ENCODE measurements at places on chromosomes 6 and 20.

- no peak for DNase-seq
These were observed 11.9 kb downstream of the BHLHE23 start for GRCh38 chr20:62994869-62995281.

- DNase-seq, result no peak
These were observed 301.3 kb downstream of the TFAP2B start for GRCh38 chr6:51120016-51120415.

DNA sequence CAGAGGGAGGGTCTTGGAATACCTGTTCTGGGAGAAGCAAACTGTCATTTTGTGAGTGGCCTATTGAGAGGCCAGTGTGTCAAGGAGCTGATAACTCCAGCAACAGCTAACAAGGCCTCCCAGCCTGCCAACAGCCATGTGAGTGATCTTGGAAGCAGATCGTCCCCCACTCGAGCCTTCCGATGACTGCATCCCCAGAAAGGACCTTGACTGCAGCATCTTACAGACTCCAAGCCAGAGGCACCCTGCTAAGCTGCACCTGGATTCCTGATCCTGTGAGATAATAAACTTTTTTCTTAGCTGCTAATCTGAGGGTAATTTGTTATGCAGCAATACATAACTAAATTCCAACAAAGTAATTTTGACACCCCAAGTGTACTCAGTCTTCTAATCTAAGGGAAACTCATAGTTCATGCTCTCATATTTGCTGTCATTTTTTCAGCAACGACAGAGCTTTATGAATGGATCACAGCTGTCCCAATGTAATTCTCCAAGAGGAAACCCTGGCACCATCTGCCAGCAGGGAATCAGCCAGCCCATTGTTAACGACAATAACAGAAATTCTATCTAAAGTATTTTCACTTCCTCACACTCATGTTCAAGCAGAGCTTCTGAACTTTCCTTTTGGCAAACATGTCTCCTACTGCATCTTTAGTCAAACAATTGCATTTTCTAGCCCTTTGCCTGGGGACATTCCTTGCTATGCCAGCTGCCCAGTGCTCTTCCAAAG, 470.2 kb upstream of the BTBD3 start:
- no peak for DNase-seq

GRCh38 chr6:147441751-147442150, 66.7 kb upstream of the SAMD5 start:
- DNase-seq, result no peak

GRCh38 chr6:139349464-139350020, 24.9 kb downstream of the CITED2 start:
- no peak for DNase-seq

DNA sequence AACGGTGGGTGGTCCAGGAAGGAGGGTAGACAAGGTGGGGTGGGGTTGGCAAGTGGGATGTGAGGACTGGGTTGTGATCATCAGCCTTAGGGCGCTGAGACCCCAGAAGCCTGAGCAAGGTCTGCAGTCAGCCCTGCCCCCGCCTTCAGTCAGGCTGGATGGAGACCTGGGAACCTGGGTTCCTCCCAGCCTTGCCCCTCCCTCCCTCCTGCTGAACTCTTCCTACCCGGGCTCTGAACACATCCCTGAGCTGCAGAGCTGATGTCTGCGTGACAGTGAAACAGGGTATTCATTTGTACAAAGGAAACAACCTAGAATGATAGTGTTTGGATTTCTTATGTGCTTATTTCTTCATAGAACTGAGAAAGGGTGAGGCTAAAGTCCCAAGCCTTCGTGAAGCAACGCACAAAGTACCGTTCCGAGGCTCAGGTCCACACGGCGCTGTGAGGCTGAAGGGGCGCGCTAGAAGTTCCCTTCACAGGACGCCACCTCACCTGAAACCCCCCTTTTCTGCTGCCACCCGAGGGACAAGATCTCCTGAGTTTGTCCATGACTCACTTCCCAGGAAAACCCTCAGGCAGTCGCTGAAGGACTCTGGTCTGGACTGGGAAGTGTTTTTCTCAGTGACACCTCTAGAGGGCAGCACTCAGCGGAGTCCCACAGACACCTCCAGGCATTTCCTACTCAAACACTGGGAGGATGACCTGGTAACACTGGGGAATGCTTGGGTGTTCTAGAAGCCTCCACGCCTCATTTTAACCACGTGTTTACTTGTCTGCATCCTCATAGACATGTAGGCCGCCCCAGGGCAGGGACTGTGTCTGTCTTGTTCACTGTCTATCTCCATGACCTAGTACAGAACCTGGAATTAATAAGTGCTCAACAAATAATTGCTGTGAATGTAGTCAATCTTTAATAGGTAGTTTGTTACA, 1.2 kb downstream of the GSTA5 start:
- no peak for DNase-seq

GRCh38 chr20:51766994-51767866, 960 bp downstream of the ATP9A start:
- no peak for DNase-seq

- no peak for DNase-seq
These were observed 2.1 kb downstream of the GOPC start for GRCh38 chr6:117600008-117600743.

DNA sequence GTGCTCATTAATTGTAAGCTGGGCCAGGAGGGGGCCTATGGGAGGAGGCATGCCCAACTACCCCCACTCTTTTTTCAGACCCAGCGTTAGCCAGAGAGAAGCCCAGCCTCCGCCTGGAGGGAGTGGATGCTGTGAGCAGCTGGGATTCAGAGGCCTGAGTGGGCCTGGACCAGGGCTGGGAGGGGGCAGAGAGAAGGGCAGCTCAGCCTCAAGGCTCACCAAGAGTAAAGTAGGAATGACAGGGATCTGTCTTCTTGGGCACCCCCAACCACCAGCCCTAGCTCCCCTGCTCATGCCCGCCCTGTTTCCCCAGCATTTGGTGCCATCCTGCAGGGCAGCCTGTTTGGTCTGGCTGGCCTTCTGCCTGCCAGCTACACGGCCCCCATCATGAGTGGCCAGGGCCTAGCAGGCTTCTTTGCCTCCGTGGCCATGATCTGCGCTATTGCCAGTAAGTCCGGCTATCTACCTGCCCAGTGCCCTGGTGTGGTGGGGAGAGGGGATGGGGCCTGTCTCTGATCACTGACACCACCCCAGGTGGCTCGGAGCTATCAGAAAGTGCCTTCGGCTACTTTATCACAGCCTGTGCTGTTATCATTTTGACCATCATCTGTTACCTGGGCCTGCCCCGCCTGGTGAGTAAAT, 6.8 kb downstream of the SLC29A1 start:
- DNase-seq, result no peak

DNA sequence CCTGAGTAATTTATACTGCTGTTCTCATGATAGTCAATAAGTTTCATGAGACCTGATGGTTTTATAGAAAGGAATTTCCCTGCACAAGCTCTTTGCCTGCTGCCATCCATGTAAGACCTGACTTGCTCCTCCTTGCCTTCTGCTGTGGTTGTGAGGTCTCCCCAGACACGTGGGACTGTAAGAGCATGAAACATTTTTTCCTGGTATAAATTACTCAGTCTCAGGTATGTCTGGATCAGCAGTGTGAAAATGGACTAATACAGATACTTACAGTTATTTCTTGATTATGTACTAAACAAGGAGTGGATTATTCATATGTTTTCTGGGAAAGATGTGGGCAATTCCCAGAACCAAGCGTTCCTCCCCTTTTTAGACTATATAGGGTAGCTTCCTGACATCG, 1.9 kb upstream of the TRIM38 start:
- DNase-seq, result no peak
